ENCODE measurements at places on chromosomes 7 and 10.

GRCh38 chr10:46227936-46228562 lies 58.7 kb upstream of the ANTXRL start:
- H3K27ac ChIP-seq = no peak overlapping the region
- H3K36me3 ChIP-seq = no peaks in the 10 kb centered on the region
- peaks cover 7% of the 10 kb centered on the region for H3K4me1 ChIP-seq
- no peak for DNase-seq
- no peak overlapping the region for H3K4me3 ChIP-seq

DNA sequence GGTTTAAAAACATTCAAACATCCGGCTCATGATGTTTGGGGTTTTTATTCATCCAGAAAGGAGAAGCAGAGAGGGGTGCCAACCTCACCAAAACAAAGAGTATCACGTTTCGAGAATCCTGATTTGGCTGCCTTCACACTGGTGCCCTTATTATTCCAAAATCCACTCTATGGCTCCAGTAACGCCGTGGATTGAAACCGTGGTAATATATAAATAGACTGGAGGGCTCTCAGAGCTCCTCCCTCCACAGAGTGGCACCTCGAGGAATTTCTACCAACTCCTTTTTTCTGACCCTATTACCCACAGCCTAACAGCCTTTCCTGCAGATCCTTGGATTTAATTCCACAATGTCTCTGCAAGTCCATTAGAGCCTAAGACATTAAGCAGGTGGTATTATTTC lies 353.6 kb downstream of the CRPPA start:
- no peak overlapping the region for H3K27ac ChIP-seq
- H3K4me3 ChIP-seq = no peak overlapping the region
- no peaks in the 10 kb centered on the region for H3K4me1 ChIP-seq
- DNase-seq = no peak
- no peaks in the 10 kb centered on the region for H3K27me3 ChIP-seq
- no peaks in the 10 kb centered on the region for H3K36me3 ChIP-seq

DNA sequence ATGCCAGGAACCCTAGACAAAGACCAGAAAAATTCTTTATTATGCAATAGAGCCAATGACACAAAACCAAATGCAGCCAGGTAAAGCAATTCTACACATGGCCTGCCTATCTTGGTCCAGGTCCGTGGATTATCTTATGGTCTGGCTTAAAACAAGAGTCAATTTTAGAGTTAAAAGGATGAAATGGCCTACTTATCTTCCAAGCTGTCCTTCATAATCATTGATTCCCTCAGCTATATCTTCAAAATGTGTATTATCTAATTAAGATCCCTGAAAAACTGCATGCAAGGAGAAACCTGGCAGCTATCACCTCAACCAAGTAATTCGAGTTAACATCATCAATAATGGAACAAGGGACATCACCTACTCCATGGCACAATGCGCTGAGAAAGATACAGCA lies 479.4 kb upstream of the NRP1 start:
- H3K4me1 ChIP-seq = no peaks in the 10 kb centered on the region
- H3K36me3 ChIP-seq = no peaks in the 10 kb centered on the region
- no peaks in the 10 kb centered on the region for H3K27me3 ChIP-seq
- DNase-seq = no peak
- H3K4me3 ChIP-seq = no peak overlapping the region

DNA sequence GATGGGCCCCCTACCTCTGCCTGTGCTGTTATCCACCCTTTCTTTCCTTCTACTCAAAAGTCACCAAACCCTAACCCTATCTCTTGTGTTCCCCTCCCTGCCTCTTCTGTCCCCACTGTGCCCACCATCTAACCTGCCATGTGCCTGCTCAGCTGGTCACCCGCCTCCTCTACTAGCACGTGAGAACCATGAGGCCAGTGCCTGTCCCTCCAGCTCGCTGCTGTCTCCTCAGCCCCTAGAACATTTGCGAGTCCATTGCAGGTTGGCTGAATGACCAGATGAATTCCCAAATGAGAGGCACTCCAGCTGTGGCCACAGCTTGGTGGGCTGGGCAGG lies 129.0 kb downstream of the ARHGAP22 start:
- H3K4me3 ChIP-seq = no peak overlapping the region
- H3K27ac ChIP-seq = no peak overlapping the region
- H3K4me1 ChIP-seq = peaks cover 16% of the 10 kb centered on the region
- no peaks in the 10 kb centered on the region for H3K36me3 ChIP-seq
- DNase-seq = no peak

- H3K27ac ChIP-seq = no peak overlapping the region
- H3K4me3 ChIP-seq = no peak overlapping the region
- no peak for DNase-seq
- H3K27me3 ChIP-seq = no peaks in the 10 kb centered on the region
- no peaks in the 10 kb centered on the region for H3K4me1 ChIP-seq
These were observed 108.3 kb upstream of the CNTNAP2 start for GRCh38 chr7:146008293-146008692.

- no peak for DNase-seq
- H3K4me1 ChIP-seq = peaks cover 5% of the 10 kb centered on the region
- H3K4me3 ChIP-seq = no peak overlapping the region
- no peaks in the 10 kb centered on the region for H3K27me3 ChIP-seq
- no peaks in the 10 kb centered on the region for H3K36me3 ChIP-seq
These were observed 54.7 kb downstream of the STEAP1B start for GRCh38 chr7:22445140-22445743.

- H3K27me3 ChIP-seq = peaks cover 50% of the 10 kb centered on the region
- DNase-seq = no peak
- H3K27ac ChIP-seq = no peak overlapping the region
- no peaks in the 10 kb centered on the region for H3K36me3 ChIP-seq
- no peak overlapping the region for H3K4me3 ChIP-seq
- no peaks in the 10 kb centered on the region for H3K4me1 ChIP-seq
These were observed 10.9 kb upstream of the INPP5A start for GRCh38 chr10:132526676-132527075.

- no peaks in the 10 kb centered on the region for H3K36me3 ChIP-seq
- DNase-seq = no peak
- H3K4me1 ChIP-seq = peaks cover 26% of the 10 kb centered on the region
- no peak overlapping the region for H3K27ac ChIP-seq
These were observed 1.8 kb downstream of the CLIP2 start for GRCh38 chr7:74290981-74291441.

DNA sequence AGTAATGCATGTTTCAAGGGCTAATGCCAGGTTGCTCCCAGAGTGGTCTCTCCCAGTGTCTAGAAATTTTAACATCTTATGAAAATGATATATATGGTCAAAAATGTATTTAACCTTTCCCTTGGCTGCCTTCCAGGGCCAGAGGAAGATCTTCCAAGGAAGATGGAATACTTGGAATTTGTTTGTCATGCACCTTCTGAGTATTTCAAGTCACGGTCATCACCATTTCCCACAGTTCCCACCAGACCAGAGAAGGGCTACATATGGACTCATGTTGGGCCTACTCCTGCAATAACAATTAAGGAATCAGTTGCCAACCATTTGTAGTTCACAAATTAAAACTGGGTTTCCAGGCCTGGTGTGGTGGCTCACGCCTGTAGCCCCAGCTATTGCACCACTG lies 9.0 kb downstream of the GATAD1 start:
- H3K27me3 ChIP-seq = no peaks in the 10 kb centered on the region
- DNase-seq = no peak
- H3K4me1 ChIP-seq = peaks cover 5% of the 10 kb centered on the region
- H3K36me3 ChIP-seq = peaks cover 18% of the 10 kb centered on the region
- H3K4me3 ChIP-seq = no peak overlapping the region

DNA sequence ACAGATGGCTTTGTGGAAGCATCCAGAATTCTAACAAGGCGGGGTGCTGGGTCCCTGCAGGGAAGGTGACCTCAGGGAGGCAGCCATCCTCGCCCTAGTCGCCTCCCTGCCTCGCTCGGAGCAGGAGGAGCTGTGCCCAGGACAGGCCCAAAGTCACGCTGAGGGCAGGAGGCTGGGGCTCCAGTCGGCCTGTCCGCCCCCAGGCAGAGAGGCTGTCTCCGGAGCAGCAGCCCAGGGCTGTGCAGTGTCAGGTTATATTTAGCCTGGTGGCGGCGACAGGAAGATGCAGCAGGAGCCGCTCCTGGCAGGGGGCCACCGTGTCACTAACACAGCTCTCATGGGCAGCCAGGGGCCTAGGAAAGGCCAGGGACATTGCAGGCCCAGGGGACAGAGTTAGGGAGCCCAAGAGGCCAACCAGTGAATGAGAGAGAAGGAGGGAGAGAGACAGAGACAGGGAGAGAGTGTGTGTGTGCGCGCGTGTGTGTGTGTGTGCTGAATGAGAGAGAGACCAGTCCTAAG lies 13.5 kb downstream of the KCNH2 start:
- H3K27me3 ChIP-seq = peaks cover 40% of the 10 kb centered on the region
- no peak for DNase-seq
- H3K36me3 ChIP-seq = no peaks in the 10 kb centered on the region
- H3K4me3 ChIP-seq = no peak overlapping the region

- no peak overlapping the region for H3K27ac ChIP-seq
- no peak for DNase-seq
- H3K4me1 ChIP-seq = no peaks in the 10 kb centered on the region
- H3K4me3 ChIP-seq = no peak overlapping the region
- no peaks in the 10 kb centered on the region for H3K36me3 ChIP-seq
- H3K27me3 ChIP-seq = no peaks in the 10 kb centered on the region
These were observed 75.7 kb upstream of the SYPL1 start for GRCh38 chr7:106187613-106188350.

- H3K4me3 ChIP-seq = no peak overlapping the region
- H3K27me3 ChIP-seq = no peaks in the 10 kb centered on the region
- H3K4me1 ChIP-seq = no peaks in the 10 kb centered on the region
These were observed 823.1 kb downstream of the CCSER2 start for GRCh38 chr10:85151506-85151905.

DNA sequence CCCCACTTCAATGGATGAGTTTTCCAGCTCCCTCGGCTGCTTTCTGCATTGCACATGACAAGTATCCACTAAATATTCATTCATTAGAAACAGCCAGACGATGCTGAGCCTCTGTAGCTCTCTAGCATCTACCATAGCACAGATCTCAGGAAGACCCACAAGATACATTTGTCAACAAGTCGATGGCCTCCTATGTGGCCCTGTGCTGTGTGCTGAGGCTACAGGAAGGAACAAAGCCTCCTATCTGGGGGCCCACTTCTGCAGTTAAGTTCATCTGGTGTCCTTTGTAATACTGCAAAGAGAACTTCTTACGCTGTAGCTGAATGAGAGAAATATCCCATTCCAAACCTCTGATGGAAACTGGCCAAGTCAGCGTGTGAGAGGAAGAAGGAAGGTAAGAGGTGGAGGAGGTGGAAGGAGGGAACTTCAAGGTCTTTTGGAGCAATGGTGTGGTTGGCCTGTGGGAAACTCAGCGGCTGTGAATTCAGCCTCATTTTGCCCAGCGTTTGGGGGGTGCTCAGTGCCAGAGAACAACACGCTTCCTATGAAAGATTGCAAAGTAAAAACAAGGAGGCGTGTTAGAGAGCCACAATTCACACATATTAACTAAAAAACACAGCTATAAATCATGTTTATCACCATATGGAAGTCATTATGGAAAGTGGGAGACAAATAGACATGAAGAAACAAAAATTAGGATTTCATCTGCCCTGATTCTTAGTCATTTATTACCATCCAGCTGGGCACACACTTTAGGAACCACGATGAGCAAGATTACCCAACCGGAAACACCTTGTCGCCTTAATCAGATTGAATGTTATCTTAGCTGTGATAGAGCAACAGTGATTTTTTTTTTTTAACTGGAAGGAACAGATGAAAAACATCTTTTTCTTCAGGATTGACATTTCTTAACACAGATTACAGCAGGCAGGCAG lies 62.2 kb upstream of the USP6NL start:
- H3K4me3 ChIP-seq = no peak overlapping the region
- H3K36me3 ChIP-seq = no peaks in the 10 kb centered on the region
- H3K27ac ChIP-seq = no peak overlapping the region
- no peaks in the 10 kb centered on the region for H3K4me1 ChIP-seq
- no peaks in the 10 kb centered on the region for H3K27me3 ChIP-seq

- H3K4me1 ChIP-seq = no peaks in the 10 kb centered on the region
- DNase-seq = peak; percentile 7
- no peaks in the 10 kb centered on the region for H3K27me3 ChIP-seq
- no peaks in the 10 kb centered on the region for H3K36me3 ChIP-seq
- H3K27ac ChIP-seq = no peak overlapping the region
These were observed 681.2 kb upstream of the NRP1 start for GRCh38 chr10:34015700-34016099.

All from keratinocyte (primary cell).